ENCODE measurements at places on chromosomes 5 and 9. TPM values are rescaled to one million over a fixed set of nuclear protein-coding genes. Genes with fewer than 3 reads are reported as not detected.

The IARS1 gene
- 163 TPM for total RNA-seq

The SLC46A2 gene
- not detected for total RNA-seq

The PLAC8L1 gene
- 0.82 TPM for total RNA-seq

The ANKRD34B gene
- 0.41 TPM for total RNA-seq

The FOXD4 gene
- total RNA-seq = 1.2 TPM

The DDX4 gene
- total RNA-seq = 0.82 TPM

The INSL6 gene
- total RNA-seq = not detected

The SLCO6A1 gene
- 0.41 TPM for total RNA-seq

The PFN3 gene
- total RNA-seq = 0.82 TPM

The MBLAC2 gene
- total RNA-seq = 17.9 TPM

The TMEM232 gene
- total RNA-seq = 25.7 TPM

The ADGRD2 gene
- total RNA-seq = not detected

The ARID3C gene
- total RNA-seq = 0.82 TPM

The TAF1L gene
- total RNA-seq = under 0.01 TPM

The MCCC2 gene
- 12.2 TPM for total RNA-seq

The CTXN3 gene
- total RNA-seq = 13.9 TPM

The PCDHGA7 gene
- 4.9 TPM for total RNA-seq

The TMED7 gene
- total RNA-seq = 109 TPM

The SLC22A4 gene
- total RNA-seq = 1.6 TPM

The GABRG2 gene
- 40.4 TPM for total RNA-seq

The IFNK gene
- not detected for total RNA-seq

The PDCD1LG2 gene
- 0.41 TPM for total RNA-seq

The LOX gene
- total RNA-seq = 3.3 TPM

The RHOBTB3 gene
- 312 TPM for total RNA-seq

The NTRK2 gene
- total RNA-seq = 221 TPM

The C9 gene
- total RNA-seq = under 0.01 TPM

The ADAMTS2 gene
- 3.3 TPM for total RNA-seq

The PTGDS gene
- total RNA-seq = 61.1 TPM

The PAM gene
- total RNA-seq = 61.6 TPM

The PTGS1 gene
- total RNA-seq = 0.41 TPM
